ENCODE measurements at places on chromosomes 11 and 22.
A peak's percentile ranks its signal among the peaks of the same experiment; 100 is the strongest.

- no peak for DNase-seq
Measured at GRCh38 chr22:29707010-29707409, 12.8 kb upstream of the CABP7 start.

DNA sequence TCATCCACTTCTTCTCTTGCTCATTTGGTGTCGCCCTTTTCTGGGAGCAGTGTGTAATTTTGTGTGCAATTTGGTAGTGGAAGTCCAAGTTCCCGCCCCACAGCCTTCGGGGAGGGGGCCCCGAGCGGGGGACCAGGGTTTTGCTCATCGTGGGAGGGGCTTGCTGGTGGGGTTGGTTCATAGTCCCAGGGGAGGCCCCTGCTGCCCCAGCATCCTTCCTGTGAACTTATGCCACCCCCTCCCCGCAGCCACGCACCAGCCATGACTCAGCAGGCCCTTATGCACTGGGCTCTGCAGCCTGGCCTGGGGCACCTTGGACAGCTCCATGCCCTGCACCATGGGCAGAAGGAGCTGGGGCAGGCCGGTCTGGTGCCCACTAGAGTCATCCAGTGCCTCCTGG is 1183.6 kb downstream of the BRD1 start:
- no peak for DNase-seq

DNA sequence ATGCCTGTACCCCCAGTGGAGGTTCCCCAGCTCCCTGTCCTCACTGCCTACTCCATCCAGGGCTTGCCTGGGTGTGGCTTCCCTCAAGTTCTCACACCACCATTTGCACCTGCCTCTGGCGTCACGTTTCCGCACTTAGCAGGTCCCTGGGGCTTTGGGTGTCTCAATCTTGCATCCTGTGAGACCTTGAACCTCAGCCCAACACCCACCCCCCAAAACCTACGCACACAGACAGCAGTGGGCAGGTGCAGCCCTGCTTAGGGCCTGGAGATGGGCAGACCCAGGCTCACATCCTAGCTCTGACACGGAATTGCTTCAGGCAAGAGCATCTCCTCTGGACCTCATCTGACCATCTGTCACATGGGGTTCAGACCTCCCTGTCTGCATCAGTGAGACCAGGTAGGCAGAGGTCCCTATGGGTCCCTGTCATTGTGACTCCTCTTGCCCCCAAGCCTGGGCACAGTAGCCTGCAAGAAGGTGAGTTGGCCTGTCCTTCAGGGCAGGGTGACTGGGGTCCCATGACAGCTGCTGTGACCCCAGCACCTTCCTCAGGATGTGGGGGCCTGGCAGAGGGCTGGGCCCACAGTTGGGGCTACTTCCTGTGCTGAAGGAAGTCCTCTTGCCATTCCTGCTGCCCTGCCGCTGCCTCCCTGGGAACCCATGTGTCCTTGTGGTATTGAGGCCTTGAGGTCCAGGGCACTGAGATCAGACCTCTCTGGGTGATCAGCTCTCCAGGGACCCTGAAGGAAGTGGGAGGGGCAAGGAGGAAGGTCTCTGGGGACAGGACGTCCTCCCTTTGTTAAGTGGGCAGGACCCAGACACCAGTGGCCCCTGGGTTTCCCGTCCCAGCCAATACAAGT is 2.0 kb downstream of the SIPA1 start:
- no peak for DNase-seq

- no peak for DNase-seq
Measured at GRCh38 chr11:9265211-9266131, at the start of gene DENND5A. Gene DENND5A (minus strand): TSS chr11:9265350. CDS start chr11:9265069, 281 bp downstream.

GRCh38 chr22:40718250-40719204 is 39.2 kb downstream of the MCHR1 start:
- DNase-seq = no peak

DNA sequence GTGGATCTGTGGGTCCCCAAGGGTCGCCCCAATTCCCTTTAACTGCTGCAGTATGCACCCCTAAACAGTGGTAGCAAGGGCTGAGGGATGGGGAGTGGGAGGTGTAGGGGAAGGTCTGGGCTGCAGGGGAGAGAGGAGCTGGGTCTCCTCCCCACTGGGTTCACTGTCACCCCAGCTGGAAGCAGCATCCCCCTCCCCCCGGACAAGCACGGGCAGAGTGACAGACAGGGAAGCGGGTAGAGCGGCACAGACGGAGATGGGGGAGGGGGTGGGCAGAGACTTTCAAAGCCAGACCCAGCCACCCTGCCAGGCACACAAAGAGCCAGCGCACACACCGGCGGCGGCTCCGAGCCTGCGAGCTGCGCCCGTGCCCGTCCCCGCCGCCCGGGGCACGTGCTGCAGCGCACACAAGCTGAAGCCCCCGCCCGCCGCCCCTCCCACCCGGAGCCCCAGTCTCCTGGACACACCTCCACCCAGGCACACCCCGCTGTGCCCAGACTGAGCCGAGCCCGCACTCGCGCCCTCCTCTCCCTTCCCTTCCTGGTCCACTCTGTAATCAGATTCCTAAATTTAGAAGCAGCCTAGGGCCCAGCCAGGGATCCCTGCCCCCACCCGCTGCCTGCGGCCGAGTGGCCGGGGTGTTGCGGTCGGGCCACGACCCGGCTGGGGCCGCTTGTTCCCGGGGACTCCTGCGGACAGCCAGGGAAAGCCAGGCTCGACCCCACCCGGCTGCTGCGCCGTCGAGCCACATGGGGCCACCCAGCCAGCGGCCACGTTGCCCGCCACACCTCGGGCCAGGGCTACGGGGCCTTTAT is 935 bp upstream of the RCOR2 start:
- DNase-seq = no peak

- DNase-seq = peak; percentile 85
Measured at GRCh38 chr11:95789506-95790122, at the start of gene FAM76B. Gene FAM76B (minus strand): TSS chr11:95789782. CDS start chr11:95789478, 304 bp downstream.

GRCh38 chr22:29641700-29642330 is 38.4 kb downstream of the NF2 start:
- no peak for DNase-seq

DNA sequence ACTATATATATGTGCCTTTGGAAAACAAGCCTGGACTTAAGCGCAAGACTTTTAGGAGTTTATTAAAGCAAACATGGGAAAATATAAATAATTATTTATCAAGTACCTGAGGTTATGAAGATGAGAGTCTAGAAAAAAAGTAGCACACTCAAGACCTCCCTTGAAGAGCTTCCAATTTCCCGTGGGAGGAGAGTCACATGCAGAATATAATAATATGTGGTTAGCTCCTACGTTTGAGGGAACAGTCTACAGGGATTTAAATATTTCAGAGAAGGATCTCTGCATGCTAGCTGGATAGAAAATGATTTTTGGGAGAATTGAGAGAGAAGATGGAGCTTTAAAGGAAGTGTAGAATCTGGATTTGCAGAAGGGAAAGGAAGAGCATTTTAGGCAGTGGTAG is 183.8 kb downstream of the SWAP70 start:
- DNase-seq = no peak

DNA sequence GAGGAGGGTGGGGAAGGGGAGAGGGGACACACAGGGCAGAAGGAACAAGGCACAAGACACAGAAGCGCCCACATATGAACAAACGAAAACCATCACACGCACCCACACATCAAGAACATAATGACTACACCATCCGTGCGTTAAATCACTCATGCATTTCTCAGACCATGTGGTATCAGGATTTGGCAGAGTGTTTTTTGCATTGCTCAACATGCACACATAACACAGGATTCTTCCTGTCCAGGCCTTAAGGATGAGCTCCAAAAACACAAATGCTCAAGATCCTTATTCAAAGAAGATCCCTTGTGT is 309.5 kb downstream of the CADM1 start:
- DNase-seq = no peak

DNA sequence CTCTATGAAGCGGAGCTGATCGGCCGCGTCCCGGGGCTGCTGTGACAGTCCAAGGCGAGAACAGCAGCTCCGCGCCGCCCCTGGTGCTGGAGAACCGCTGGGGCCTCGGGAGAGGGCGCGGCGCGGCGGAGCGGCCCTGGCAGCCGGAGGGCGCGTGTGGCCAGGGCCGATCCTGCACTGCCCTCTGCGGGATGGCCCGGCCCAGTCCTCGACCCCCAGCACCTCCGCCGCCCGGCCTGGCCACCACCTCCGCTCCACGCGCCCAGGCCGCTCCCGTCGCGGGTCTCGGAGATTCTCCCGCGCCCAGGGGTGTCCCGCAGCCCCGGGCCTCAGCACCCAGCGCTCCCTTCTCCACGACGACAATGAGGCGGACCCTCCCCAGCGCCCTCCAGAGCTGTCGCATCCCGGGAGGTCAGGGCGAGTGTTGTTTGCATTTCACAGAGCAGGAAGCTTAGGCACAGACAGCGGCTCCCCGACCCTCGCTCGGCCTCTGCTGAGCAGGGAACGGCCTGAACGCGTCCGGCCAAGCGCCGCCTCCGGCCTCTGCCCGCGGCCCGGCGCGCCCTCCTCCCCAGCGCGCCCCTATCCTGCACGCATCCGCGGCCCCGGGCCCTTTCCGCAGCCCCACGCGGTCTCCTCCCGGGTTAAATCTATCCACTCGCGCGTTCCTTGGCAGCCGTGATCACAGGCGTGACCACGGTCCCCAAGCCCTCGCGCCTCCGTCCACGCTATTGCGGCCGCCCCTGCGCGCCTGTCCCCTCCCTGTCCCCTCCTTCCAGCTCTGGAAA is 109.7 kb downstream of the WNT7B start:
- DNase-seq = no peak

- no peak for DNase-seq
Measured at GRCh38 chr11:60964801-60965200, 6.7 kb upstream of the CD6 start.

DNA sequence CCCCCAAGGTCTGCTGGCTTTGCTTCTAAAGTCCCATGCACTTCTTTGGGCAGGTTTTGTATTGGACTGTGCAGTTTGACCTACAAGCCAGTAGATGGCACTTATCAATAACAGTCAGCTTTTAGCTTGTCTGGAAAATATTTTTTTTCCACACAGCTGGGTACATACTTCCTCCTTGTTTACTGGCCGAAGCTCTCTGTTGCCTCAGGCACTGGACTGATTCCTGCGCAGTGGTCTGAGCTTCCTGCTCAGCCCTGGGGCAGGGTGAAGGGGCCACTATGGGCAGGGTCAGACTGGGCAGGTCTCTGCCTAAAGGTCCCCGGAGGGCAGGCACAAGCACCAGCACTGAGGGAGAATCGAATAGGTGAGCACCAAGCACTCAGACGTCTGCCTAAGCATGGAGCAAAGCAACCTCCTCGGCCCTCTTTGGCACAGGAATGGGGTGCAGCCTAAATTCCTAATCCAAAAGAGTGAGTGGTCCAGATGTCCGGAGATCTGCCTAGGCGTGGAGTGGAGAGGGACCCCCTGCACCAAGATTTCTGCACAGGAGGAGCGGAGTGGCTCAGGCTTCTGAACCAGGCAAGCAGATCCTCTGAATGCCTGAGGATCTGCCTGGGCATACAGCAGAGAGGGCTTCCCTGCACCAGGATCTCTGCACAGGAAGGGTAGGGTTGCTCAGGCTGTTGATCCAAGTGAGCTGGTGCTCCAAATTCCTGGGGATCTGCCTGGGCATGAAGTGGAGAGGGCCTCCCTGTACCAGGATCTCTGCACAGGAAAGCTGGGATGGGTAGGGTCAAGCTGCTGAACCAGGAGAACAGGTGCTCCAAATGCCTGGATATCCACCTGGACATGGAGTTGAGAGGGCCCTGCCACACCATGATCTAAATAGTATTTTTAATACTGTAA is 105.9 kb upstream of the C11orf58 start:
- DNase-seq = no peak

DNA sequence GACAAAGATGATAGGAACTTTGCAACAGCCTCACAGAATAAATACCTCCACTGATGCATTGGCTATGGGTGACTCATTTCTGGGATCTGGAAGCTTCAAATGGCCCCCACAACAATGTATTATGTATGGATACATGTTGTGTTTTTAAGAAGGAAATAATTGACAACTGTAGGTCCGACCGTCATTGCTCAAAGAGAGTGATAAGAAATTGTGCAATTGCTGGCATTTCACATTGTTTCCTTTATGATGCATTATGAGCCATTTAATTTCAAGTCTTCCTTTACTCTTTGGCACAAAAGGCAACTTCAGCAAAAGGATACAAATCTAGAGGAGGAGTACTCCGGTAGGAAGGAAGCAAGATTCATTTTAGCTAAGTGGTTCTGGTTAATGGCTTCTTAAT is 2.0 kb downstream of the ANO3 start:
- DNase-seq = no peak

DNA sequence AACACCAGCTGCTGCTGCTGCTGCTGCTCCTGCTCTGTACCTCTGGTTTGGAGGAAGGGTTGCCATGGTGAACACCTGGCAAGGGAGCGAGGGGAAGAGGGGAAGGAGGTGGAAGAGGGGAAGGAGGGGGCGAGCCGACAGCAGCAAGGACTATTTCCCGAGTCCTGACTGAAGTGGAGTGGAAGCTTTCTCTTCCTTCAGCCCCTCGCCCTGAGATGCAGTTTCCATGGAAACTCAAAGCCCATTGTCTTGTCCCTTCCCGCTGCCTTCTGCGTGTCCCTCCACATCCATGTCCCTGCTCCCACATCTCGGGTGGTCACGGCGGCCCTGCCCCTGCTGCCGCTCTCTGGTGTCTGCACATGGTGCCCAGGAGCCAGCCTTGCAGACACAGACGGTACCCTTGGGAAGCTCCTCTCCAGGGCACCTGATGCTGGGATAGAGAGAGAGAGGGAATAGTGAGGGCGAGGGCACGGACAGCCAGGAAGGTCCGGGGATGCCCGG is 28.6 kb downstream of the FAM83F start:
- no peak for DNase-seq

DNA sequence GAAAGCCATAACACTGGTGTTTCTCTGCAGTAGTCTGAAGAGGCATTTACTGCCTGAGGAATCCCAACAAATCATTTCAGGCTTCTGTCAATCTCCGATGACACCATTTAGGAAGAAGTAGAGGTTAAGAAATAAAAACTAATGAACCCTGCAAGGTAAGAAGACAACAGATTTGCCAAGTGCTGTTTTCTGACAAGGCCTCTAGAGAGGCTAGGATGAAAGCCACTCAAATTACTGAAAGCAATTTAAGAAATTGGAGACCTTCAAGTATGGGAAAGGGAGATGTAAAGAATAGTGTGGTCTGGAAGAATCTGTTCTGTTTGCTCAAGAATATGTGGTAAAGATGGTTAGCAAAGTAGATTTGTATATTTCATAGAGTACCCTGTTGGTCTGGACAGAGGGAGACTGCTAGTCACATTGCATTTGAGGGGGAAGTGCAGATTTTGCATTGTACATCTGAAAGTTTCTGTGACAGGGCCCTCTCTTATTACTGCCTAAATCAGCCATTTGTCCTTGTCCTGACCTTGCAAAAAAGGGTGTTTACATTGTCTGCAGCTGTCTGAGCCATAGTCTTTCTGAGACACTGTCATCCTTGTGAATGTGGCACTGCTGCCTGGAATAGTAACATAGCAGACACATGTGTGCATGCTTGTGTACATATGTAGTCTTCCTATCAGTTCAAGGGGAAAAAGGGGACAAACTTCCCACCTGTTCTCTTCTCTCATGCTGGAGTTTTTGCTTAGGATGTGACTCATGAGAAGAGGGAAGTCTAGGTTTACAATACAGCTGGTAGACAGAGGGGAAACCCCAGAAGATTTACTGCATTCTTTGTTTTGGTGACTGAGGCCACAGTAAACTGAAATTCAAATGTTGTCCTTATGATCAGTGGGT is 640.2 kb upstream of the KIRREL3 start:
- no peak for DNase-seq

- DNase-seq = no peak
Measured at GRCh38 chr11:125315079-125315740, 150.7 kb downstream of the PKNOX2 start.

- no peak for DNase-seq
Measured at GRCh38 chr22:35944458-35944857, 84.2 kb downstream of the RBFOX2 start.

- DNase-seq = no peak
Measured at GRCh38 chr11:18001191-18001590, 11.7 kb downstream of the SERGEF start.
